ENCODE measurements at places on chromosomes 2 and 18.

DNA sequence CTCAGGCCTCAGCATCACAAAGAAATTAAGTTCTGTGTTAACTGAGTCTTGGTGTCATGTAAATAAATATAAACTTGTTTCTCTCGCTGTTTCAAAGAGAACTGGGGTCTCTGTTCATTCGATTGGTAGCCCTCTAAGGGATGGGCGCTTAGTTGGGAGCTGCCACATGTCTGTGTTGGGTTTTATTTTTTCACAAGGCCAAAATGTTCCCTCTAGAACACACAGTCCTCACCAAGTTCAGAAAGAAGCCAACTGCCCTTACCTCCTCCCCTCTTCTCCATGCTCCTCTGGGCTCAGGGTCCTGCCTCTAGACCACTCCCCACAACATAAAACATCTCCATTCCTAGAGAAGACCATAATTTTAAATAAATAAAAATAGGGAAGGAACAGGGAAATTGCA lies 490.9 kb downstream of the TNS1 start:
- DNase-seq, result no peak

- DNase-seq, result no peak
Observed at GRCh38 chr2:19185086-19185485, 173.3 kb downstream of the OSR1 start.

GRCh38 chr2:38109732-38110181 lies 33.8 kb upstream of the CYP1B1 start:
- DNase-seq, result no peak

DNA sequence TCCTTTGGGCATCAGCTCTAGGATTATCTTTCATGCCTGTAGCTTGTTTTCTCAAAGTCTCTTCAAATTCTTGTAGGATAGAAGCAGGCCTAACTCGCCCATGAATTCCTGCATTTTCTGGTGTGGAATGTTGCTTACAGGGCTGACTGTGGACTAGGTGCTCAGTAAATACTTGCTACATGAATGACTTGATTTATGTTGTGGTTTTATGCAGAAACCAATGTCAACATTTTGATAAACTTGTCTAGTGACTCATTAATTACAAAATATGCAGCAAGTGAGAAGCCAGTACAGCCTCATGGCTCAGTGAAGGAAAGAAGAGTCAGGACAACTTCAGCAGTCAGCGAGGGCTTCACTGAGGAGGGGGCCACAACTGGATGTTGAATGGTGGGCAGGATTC lies 110.6 kb upstream of the SIX2 start:
- DNase-seq, result no peak

DNA sequence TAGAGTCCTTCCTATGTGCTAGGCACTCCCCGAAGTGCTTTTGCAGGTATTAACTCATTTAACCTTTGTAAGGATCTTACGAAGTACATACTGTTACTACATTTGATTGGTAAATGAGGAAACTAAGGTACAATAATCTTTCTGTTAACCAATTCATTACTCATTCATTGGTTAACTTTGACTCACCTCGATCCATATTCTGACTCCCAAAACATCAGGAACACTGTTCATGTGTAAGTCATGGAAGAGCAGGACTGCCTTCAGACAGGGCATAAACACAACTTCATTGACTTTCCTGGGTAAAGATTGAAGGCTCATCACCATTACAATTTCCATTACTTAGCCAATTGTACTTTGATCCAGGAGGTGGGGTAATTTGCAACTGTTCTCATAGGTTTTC lies 40.6 kb downstream of the NAPG start:
- DNase-seq, result no peak

Measured in COLO829 (cell line).